Fibroblast of pulmonary artery (primary cell): ENCODE measurements at places on chromosomes 16 and 17.

DNA sequence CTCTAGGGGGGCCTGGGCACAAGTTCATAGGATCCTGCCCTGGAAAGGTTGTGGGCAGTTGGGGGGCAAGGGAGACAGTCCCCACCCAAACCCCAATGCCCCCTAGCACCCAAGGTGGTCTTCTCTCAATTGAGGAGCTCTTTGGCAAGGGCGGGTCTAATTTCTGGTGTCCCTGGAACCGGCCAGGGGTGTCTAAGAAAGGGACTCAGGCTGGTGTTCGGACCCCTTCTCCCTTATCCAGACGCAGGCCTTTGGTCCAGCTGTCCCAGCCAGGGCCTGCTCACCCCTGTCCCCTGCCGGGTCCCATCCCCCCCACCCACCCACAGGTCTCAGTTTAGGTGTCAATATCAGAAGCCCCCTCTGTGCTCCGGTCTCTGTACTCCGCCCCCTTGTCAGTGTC lies 860 bp upstream of the ARHGDIG start:
- DNase-seq, result no peak

- DNase-seq, result no peak
These were observed 7.1 kb upstream of the RHBDL3 start for GRCh38 chr17:32258383-32259140.

DNA sequence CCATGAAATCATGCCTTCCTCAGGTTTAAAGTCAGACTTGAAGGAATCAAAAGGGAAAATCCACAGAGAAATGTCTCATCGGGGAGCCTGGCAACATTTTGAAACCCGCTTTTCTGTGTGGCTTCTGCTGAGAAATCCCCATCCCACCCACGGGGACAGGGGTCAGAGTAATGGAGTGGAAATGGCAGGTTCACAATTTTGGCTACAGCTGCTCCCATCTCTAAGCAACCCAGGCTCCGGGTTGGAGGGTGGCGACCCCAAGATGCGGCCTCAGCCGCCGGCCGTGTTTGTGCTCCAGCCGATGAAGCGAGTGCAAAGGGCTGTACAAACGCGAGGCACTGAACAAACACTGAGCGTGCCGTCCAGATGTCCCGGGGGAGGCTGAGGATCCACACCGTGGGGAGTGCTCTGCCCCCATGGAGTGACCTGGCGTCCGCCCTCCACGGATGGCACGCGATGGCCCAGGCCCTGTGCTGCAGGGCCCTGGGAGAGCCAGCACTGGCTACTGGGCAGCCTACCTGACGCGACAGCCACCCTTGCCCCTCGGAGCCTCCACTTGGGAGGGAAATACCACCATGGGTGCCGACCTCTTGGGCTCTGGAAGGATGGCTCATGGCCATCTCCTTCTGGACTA lies 22.2 kb downstream of the SLC43A2 start:
- DNase-seq, result no peak

- DNase-seq, result no peak
These were observed 393.0 kb downstream of the CA10 start for GRCh38 chr17:51765282-51766135.

GRCh38 chr17:28384281-28385036 lies 13.0 kb downstream of the SARM1 start:
- DNase-seq, result no peak

GRCh38 chr17:7173687-7174602 lies 5.2 kb downstream of the ASGR1 start:
- DNase-seq, result no peak

GRCh38 chr17:21351366-21352065 lies 24.6 kb upstream of the KCNJ12 start:
- DNase-seq, result no peak
